ENCODE measurements at places on chromosomes 6 and 20.
A peak's percentile ranks its signal among the peaks of the same experiment; 100 is the strongest.

- DNase-seq: no peak
These were observed 134.3 kb downstream of the KIF6 start for GRCh38 chr6:39590871-39591393.

GRCh38 chr20:63738687-63739129 lies 868 bp upstream of the SLC2A4RG start:
- DNase-seq: no peak

GRCh38 chr6:162403031-162403430 lies 324.5 kb downstream of the PRKN start:
- no peak for DNase-seq

DNA sequence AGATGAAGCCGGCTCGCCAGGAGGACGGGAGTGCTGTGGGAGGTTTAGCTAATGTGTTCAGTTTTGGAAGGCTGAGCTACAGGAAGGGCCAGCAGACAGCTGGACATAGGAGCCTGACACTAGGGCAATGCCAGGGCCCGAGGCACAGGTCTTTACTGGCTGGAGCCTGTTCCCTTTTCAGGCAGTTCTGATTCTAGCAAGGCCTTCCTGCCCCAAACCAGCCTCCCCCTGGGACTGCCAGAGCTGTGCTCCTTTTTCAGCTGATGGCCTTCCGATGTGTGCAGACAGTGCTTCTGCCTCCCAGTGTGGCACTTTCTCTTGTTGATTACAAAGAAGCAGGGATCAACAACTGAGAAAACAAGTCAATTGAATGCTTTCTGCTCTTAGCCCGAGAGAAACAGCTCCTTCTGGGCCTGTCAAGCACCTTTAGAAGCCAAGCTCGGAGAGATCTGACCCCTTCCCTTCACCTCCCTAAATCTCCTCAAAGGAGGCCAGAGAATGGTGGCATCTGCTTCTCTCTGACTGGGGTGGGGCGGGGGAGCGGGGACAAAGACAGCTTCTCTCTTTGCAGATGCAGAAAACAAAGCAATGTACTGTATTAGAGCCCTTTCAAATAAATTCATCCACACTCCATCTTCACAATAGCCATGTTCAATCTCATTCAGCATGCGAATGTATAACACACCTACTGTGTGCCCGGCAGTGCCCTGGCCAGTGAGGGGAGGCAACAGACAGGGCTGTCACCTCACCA lies 63.2 kb downstream of the RAB44 start:
- DNase-seq: no peak

DNA sequence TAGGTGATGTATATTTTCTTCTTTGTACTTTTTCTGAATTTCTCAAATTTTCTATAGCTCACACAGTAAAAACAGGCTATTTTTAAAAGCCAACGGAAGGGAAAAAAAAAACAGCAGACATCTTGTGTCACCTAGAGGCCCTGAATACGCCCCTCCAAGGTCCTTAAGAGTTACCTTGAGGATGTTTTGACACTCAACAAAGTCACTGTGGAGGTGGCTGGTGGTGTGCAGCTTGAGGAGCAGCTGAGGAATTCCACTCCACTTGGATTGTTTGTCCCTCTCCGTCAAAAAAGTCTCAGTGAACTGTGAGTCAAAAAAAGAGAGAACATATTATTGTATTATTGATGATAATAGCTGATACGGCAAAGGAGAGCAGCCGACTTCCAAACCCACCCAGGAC lies 14.7 kb downstream of the TRPC4AP start:
- DNase-seq: no peak

DNA sequence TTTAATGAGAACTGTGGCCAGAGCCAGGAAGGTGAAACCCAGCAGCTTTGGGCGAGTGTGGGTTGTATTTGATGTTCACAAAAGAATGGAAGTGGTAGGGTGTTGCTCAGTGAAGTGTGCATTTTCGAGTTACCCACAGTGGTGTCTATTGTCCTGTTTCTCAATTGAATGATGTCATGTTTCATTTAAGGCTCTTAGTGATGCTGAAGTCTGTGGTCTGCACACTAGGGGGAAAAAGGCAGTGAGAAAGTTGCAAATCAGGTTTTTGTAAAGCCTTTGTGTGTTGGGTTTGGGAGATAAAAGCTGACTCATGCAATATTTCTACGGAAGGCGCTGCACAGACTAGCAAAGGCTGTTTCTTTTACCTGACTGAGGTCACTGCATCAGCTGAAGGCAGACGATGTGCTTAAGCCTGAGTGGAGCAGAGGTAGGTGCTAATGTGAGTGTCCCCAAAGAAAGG lies 121.1 kb downstream of the PLEKHG1 start:
- peak; percentile 65 for DNase-seq

DNA sequence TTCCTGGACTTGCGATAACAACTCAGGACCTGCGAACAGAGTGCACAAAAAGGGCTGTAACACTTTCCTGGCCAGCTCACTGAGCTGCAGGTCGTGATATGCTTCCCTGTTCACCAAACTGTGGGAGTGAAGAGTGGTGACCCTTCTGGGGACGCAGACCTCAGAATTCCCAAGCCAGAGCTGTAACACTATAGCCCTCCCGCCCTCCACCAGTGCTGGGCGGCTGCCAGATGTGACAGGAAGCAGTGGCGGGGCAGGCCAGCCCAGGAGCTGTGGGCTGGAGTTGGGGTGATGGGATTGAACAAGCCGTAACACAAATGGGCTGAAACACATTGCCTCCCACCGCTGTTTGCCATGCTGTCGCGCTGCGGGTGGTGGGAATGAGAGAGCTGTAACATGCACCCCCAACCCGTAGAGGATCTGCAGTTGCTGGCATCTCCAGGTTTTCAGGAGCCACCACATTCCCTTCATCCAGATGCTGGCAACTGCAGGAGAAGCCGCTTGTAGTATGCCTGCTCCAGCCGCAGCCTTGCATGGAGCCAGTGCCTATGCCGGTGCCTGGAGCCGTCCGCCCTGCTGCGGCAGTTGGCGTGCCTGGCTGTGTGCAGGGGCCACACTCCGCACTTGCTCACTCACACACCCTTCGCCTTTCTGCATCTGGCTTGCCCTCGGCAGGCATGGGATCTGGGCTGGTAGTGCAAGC lies 148.3 kb upstream of the PROKR2 start:
- DNase-seq: no peak

GRCh38 chr6:10136636-10137035 lies 278.2 kb downstream of the TFAP2A start:
- DNase-seq: no peak

- no peak for DNase-seq
These were observed 41.3 kb upstream of the SSTR4 start for GRCh38 chr20:22993823-22994222.

GRCh38 chr6:163327165-163327880 lies 87.2 kb upstream of the QKI start:
- DNase-seq: no peak

DNA sequence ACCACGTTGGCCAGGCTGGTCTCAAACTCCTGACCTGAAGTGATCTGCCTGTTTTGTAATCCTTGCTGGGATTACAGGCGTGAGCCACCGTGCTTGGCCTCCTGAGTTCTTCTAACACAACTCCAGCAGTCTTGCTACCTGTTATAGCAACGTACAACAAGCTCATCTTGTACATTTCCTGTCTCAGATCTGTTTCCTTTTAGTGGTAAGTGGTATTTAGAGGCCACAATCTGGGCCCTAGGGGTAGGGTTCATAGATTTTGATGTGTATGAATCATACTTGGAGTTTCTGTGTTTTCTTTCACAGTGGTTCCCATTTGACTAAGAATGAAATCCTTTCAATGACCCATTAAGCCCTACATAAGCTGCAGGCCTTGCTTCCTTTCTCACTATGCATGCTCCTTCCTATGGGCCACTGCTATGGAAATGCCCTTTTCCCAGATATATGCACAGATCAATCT lies 27.1 kb upstream of the SYNCRIP start:
- DNase-seq: no peak

GRCh38 chr20:42530855-42531448 lies 658.8 kb downstream of the PTPRT start:
- peak; percentile 27 for DNase-seq

All from NCI-H1105 (cell line).